ENCODE measurements at places on chromosomes 7 and 10. TPM values are rescaled to one million over a fixed set of nuclear protein-coding genes. Genes with fewer than 3 reads are reported as not detected.

GRCh38 chr7:2966466-2967078 is 77.1 kb downstream of the CARD11 start:
- no peak for DNase-seq

DNA sequence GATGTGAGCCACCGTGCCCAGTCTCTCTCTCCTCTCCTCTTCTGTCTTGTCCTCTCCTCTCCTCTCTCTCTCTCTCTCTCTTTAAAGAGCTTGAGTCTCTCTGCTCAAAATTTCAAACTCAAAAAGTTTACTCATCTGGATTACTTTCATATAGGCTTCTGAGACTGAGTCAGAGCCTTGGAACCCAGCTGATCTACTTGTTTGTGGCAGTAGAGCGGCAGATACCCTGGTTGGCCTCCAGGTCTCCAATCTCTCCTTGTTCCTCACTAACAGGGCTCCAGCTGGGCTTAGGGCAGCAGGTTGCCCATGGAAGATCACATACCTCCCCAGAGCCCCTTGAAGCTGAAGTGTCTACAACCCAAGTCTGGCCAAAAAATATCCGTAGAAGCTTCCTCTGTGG is 51.0 kb downstream of the HHEX start:
- DNase-seq: no peak

SPDYE16 gene
- 4.4 TPM for polyA plus RNA-seq

R3HCC1L gene
- 13.9 TPM for polyA plus RNA-seq

- no peak for DNase-seq
Measured at GRCh38 chr7:32887395-32887794, 4.2 kb downstream of the KBTBD2 start.

GRCh38 chr7:13062631-13063030 is 375.2 kb downstream of the ARL4A start:
- no peak for DNase-seq

GRCh38 chr7:99614495-99614894 is 2.3 kb upstream of the ZSCAN25 start:
- DNase-seq: no peak

- DNase-seq: no peak
Measured at GRCh38 chr7:43590862-43591557, 8.1 kb downstream of the STK17A start.

AGBL3 gene
- 3.4 TPM for polyA plus RNA-seq

- DNase-seq: peak; percentile 89
Measured at GRCh38 chr10:114541081-114541796, 116.8 kb downstream of the ABLIM1 start.

NRAP gene
- 9.2 TPM for polyA plus RNA-seq

- DNase-seq: no peak
Measured at GRCh38 chr10:110151971-110152370, 55.4 kb upstream of the MXI1 start.

FXYD4 gene
- polyA plus RNA-seq: 0.99 TPM

GRCh38 chr7:44632196-44632595 is 25.8 kb downstream of the OGDH start:
- DNase-seq: no peak

NOD1 gene
- 11.0 TPM for polyA plus RNA-seq

- DNase-seq: no peak
Measured at GRCh38 chr7:68678196-68678595, 920.1 kb upstream of the AUTS2 start.

DNA sequence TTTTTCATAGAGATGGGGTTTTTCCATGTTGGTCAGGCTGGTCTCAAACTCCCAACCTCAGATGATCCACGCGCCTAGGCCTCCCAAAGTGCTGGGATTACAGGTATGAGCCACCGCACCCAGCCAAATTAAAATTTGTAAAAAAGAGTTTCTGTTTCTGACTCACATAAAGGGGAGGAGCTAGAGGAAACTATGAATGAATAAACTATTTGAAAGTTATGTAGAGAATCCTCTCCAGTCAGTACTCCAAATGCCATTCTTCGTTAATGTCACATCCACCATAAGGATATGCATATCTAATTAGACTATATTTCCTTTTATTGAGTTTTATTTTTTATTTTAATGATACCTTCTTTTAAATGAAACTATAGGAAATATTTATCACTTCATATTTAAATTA is 52.6 kb downstream of the MBL2 start:
- no peak for DNase-seq

GRCh38 chr10:62754963-62755362 is 49.6 kb upstream of the ADO start:
- no peak for DNase-seq

DNA sequence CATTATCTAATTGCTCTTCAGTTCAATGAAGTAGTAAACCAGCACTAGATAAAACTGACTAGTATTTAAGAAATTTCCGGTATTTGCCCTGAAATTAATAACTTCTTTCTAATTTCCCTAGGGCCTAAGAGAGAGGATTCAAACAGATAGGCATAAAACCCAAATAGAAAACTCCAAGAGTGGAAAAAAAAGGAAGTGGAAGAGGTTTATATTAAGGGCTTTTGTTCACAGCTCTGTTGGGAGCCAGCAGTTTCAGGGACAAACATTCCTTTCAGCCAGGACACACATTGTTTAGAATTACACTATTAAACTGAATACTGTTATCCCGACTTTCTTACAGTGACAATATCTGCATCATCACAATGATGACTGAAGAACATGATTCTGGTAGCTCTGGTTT is 3.6 kb downstream of the ODAD2 start:
- no peak for DNase-seq

GRCh38 chr7:87876869-87877234 is 559 bp downstream of the DBF4 start:
- peak; percentile 49 for DNase-seq

GRM3 gene
- 0.11 TPM for polyA plus RNA-seq

DNA sequence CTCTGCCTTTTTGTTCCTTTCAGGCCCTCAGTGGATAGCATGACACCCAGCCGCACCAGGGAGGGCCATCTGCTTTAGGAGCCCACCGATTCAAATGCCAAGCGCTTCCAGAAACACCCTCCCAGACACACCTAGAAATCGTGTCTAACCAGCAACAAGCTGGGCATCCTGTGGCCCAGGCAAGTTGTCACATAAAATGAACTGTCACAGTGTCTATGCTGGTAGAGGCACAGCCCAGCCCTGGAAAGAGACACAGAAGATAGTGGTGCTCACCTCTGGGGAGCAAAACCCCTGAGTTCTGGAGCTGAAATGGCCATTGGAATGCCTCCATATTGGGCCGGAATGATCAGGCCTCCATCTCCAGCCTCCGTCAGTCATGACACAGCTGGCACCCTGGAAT is 38.9 kb downstream of the ECHDC3 start:
- DNase-seq: no peak

- no peak for DNase-seq
Measured at GRCh38 chr7:479948-480499, 39.6 kb downstream of the PDGFA start.

DNA sequence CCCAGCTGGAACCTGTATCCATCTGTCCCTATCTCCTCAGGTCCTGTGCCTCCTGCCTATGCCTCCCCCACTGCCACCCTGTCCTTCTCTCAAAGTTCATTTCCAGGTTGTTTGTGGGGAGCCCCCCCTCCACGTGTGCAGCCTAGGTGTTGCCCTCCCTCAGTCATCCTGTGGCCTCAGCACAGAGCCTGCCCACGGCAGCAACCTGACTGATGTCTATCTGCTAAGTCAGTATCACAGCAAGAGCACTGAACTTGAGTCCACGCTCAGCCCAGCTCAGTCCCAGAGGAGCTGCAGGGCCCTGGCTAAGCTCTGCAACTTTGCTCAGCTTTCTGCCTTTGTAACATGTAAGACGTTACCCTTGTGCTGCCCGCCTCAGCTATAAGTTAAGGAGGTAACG is 28.7 kb downstream of the FAM53B start:
- no peak for DNase-seq

DNA sequence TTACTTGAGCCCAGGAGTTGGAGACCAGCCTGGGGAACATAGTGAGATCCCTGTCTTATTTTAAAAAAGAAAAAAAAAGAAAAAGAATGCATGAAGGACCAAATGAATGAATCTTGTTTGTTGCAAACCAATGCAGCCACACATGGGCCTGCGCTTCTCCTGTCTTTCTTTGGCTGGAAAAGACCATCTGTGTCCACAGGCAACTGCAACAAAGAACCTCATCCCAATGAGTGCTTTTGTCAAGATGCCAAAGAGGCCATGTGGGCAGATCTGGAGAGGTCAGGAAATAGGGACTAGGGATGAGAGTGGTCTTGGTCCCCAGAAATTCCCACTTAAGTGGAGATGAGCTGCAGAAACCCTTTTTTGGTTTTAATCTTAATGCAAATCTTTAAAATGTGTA is 49.8 kb upstream of the DUSP5 start:
- no peak for DNase-seq

CCDC172 gene
- polyA plus RNA-seq: not detected

DNA sequence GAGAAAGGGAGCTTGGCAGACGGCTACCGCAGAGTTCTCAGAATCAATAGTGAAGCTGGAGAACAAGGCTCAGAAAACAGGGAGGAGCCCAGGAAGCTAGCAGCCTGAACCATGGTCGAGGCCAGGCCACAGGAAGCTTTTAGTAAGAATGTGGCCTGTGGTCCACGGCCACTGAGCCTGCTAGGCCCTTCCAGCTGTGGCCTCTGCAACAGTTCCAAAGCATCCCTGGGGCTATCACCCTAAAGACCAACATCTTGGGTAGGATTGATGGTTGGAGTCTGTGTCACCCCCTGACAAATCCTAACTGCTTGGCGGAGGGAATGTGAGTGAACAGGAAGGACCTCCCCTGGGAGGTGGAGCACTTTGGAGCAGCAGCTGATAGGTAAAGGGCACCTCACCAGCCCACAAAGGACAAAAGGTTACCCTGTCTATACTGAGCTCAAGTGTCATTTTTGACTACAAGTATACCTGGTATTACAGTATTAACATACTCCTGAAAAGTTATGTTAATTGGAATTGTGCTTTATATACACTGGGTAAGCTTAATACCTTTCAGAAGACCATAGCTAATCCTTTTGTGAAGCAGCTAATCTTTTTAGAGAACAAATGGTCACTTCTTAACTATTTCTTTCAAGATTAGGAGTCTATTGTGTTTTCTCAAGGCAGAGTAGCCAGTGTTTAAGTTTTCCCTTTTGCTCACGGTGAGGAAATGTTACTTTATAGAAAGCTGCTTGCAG is 18.7 kb downstream of the PTPRE start:
- no peak for DNase-seq

LAMB1 gene
- polyA plus RNA-seq: 499 TPM

GRCh38 chr10:60537697-60538096 is 148.0 kb upstream of the ANK3 start:
- DNase-seq: no peak

- DNase-seq: no peak
Measured at GRCh38 chr7:79478386-79478785, 24.9 kb upstream of the MAGI2 start.

GRCh38 chr10:131117416-131118212 is 193.9 kb downstream of the TCERG1L start:
- no peak for DNase-seq

DNA sequence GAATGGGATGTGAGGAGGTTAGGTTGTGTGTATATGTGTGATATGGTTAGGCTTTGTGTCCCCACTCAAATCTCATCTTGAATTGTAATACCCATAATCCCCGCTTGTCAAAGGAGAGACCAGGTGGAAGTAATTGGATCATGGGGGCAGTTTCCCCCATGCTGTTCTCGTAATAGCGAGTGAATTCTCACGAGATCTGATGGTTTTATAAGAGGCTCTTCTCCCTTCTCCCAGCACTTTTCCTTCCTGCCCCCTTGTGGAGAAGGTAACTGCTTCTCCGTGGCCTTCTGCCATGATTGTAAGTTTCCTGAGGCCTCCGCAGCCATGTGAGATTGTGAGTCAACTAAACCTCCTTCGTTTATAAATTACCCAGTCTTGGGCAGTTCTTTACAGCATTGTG is 47.3 kb downstream of the NPVF start:
- no peak for DNase-seq

DNA sequence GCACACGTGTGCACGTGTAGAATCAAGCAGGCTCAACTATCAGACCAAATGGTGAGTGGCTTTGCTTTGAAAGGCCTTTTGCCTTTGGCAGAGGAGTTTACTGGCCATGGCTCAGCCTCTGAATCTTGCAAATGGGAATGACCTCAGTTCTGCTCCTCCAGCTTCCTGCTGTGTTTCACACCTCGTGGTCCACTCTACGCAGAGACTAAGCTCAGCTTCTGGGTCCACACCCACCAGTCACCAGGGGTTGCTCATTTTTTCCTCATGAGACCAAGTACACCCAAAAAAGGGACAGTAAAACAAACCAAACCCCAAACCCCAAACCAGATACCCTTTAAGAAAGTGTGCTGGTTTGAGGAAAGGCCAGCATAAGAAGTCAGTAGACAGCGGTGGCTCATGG is 236.4 kb downstream of the DNAJB6 start:
- no peak for DNase-seq

- no peak for DNase-seq
Measured at GRCh38 chr10:89946106-89946505, 244.7 kb downstream of the KIF20B start.

UNCX gene
- not detected for polyA plus RNA-seq

CLDN3 gene
- polyA plus RNA-seq: not detected

DNA sequence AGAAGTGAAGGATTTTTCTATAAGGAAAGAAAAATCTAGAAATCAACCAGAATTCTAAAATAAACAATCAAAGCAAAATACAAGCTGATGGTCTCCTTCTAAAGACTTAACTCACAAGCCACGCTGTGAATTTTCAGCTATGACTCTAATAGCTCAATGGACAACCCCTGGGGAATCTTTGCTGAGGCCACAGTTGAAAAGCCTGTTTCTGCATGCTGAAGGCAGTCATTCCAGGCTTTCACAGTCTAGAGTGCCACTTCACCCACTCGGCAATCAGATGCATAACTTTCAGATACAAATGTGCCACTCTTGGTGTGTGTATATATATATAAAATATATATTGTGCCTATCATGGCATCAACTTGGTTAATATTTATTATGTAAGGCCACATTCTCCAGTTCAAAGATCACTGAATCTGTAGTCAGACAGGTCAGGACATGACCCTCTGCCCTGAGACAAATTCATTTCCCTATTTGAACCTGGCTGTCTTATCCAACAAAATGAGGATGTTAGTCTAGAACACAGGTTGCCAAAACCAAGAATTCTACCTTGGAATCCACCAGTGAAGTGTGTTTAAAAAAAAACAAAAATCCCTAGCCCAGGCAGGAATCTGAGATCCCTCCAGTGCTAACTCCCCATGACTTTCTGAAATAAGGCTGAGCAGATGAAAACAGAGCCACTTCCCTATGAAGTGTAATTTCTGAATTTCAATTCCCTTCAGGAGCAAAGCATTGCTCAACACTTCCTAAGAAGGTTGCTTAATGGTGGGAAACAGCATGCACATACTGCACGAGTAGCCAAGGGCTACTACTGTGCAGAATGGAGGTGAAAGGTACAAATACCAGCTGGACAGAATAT is 9.9 kb downstream of the LIPA start:
- DNase-seq: no peak

DNA sequence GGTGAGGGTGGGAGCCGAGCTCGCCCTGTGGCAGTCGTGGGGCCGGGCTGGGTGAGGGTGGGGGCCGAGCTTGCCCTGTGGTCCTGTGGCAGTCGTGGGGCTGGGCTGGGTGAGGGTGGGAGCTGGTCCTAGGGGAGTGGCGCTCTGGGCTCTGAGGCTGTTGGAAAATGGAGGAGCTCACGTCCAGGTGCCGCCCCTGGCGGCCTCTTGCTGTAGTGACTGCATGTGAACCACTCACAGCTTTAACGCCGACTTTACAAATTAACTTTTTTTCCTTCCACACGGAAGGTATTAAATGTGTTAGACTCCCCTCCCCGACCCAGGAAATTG is 312.6 kb downstream of the WDR37 start:
- DNase-seq: no peak

- DNase-seq: peak; percentile 30
Measured at GRCh38 chr7:18874880-18875279, 242.6 kb downstream of the TWIST1 start.

GRCh38 chr7:92071032-92071431 is 63.2 kb downstream of the CYP51A1 start:
- no peak for DNase-seq
